ENCODE measurements at places on chromosomes 13 and 19.

- no peak for DNase-seq
Observed at GRCh38 chr19:2337329-2337707, 8.8 kb downstream of the SPPL2B start.

DNA sequence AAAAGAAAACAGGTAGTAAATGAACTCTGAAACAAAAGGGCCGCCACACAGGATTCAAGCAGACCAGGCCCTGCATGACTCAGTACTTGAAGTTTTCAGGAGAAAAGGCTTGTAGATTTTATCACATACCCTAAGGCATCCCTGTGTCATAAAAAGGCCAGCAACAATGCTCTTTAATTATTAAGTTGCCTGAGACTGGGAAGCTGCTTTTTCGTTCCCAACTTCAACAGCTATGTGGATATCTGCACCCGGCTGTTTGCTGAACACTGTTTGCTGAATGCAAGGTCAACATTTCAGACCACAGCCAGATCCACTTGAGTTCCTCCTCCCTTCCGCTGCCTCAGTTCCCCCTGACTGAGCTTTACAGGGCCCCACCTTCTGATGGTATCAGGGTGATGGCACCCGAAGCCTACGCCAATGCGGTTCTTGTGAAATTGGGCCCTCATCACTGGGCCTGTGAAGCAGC is 6.1 kb upstream of the ECH1 start:
- DNase-seq = no peak

- DNase-seq = no peak
Observed at GRCh38 chr19:7860714-7861618, 13.2 kb downstream of the PRR36 start.

DNA sequence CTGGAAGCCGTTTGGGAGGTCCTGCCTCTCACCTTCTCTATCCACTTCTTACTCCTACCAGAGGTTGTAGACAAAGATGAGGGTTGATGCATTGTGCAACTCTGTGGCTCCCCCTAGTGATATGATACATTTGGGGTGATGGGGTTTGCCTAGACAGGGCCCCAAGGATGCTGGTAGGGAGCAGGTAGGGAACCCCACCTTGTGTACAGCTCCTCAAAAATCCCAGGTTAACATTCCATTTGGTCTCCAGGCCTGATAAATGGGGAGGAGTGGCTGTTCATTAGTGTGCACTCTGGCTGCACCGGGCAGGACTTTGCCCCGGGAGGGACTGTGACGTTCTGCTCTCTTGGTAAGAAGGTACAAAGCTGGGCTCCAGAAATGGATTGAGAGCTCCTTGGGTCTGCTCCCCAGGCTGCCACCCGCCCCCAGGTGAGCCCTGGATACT is 19.2 kb downstream of the SIGLEC8 start:
- DNase-seq = peak; percentile 60

Data from CD4-positive, alpha-beta T cell treated with Interleukin-12 subunit alpha and Interleukin-12 subunit beta, for 1 hour (primary cell).